Hepatocyte (in vitro differentiated cells): ENCODE measurements at places on chromosomes 12 and 14. TPM values are rescaled to one million over a fixed set of nuclear protein-coding genes. Genes with fewer than 3 reads are reported as not detected.

- no peak overlapping the region for H3K4me3 ChIP-seq
- H3K4me1 ChIP-seq: no peaks in the 10 kb centered on the region
- no peak for DNase-seq
- H3K36me3 ChIP-seq: no peaks in the 10 kb centered on the region
Measured at GRCh38 chr14:97625477-97625876, 828.3 kb downstream of the VRK1 start.

GRCh38 chr14:96926001-96926400 is 128.8 kb downstream of the VRK1 start:
- H3K4me1 ChIP-seq: no peaks in the 10 kb centered on the region
- DNase-seq: no peak
- no peaks in the 10 kb centered on the region for H3K27me3 ChIP-seq

DNA sequence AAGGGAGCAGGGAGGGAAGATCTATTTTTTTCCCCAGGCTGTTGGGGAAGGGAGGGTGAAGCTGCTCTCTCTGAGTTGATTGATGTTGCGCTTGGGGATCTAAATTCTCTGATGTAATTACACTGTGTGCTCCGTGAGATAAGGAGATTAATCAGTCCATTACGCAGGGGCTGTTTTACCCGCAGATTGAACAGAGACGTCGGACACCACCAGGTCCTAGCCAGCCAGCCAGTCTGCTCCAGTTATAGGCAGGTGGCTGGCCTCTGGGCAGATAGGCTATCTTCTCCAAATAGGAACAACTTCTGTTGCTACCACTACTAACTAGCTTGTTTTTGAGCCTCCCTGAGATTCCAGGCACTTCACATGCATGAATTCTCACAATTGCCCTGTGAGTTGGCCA is 91.1 kb downstream of the SRRM4 start:
- no peak overlapping the region for H3K27ac ChIP-seq
- no peaks in the 10 kb centered on the region for H3K4me1 ChIP-seq
- H3K36me3 ChIP-seq: no peaks in the 10 kb centered on the region
- H3K4me3 ChIP-seq: no peak overlapping the region

- peaks cover 9% of the 10 kb centered on the region for H3K4me1 ChIP-seq
- H3K27me3 ChIP-seq: no peaks in the 10 kb centered on the region
- no peak for DNase-seq
- no peak overlapping the region for H3K27ac ChIP-seq
Measured at GRCh38 chr14:63918411-63918810, 65.6 kb downstream of the SYNE2 start.

DNA sequence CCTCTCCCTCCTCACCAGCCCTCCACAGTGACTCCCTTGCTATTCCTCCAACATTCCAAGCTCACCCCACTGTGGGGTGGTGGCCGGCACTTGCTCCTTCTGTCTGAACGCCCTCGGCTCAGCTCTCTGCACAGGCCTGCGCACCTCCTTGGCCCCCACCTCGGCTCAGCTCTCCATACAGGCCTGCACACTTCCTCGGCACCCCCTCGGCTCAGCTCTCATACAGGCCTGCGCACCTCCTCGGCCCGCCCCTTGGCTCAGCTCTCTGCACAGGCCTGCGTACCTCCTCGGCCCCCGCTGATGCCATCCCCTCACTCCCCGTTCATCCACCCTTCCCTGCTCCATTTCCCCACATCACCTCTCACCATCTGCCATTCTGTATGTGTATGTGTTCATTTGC is 332.7 kb upstream of the FKBP4 start:
- DNase-seq: no peak
- no peaks in the 10 kb centered on the region for H3K36me3 ChIP-seq
- no peak overlapping the region for H3K4me3 ChIP-seq
- H3K27ac ChIP-seq: no peak overlapping the region
- no peaks in the 10 kb centered on the region for H3K27me3 ChIP-seq

DNA sequence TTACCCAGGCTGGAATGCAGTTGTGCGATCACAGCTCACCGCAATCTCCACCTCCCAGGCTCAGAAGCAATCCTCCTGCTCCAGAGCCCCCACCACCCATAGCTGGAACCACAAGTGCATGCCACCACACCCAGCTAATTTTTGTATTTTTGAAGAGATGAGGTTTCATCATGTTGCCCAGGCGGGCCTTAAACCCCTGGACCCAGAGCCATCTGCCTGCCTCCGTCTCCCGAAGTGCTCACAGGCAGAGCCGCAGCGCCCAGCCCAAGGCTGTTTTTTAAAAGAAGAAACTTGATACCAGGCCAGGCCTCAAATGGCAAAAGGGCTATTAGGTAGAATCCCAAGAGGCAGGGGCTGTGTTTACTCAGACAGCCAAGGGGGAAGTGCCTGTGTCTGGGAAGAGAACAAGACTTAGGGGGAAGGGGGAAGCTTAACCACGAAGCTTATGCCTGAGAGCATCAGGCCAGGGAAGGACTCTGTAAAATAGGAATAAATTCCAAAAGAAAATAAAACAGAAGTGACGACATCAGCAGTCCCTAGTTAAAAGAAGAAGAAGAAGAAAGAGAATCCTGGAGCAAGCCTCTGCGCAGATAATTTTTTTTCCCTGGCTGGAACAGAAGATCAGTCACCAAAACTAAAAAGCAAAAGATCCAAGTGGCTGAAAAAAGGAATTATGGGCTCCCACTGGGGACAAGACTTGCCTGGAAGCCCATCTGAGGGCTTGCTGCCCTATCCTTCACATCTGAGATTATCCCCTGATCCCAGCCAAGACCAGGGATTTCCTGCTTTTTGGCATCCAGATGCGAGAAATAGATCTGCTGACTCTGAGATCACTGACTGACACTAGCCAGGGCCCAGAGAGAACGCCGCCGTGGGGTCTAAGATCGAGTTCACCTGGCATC is 170.5 kb downstream of the NDUFA12 start:
- DNase-seq: peak; percentile 49
- no peaks in the 10 kb centered on the region for H3K36me3 ChIP-seq
- peak overlapping the region; percentile 55 for H3K27ac ChIP-seq
- no peaks in the 10 kb centered on the region for H3K27me3 ChIP-seq
- H3K4me3 ChIP-seq: no peak overlapping the region

- no peaks in the 10 kb centered on the region for H3K36me3 ChIP-seq
- no peaks in the 10 kb centered on the region for H3K27me3 ChIP-seq
- no peak overlapping the region for H3K4me3 ChIP-seq
- no peaks in the 10 kb centered on the region for H3K4me1 ChIP-seq
- DNase-seq: peak; percentile 37
Measured at GRCh38 chr12:64696080-64696741, 63.0 kb downstream of the GNS start.

DNA sequence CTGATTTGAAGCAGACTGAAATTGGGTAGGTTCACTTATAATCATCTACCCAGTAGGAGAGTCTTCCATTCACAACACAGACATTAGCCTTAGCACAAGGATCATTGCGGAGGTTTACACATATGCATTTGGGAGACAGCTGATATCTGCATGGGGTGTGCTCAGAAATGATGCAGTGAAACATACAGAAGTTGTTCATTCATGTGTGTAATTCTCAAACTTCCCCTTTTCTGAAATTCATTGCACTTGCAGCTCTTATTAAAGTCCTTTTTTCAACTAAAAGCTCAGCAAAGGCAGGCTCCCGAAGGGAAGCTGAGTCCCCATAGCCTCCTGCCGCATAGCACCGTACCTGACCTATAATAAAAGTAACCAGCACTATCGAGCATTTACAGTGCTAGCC is 218.3 kb upstream of the CRY1 start:
- peaks cover 51% of the 10 kb centered on the region for H3K27me3 ChIP-seq
- H3K4me3 ChIP-seq: no peak overlapping the region
- H3K36me3 ChIP-seq: no peaks in the 10 kb centered on the region
- DNase-seq: no peak

DNA sequence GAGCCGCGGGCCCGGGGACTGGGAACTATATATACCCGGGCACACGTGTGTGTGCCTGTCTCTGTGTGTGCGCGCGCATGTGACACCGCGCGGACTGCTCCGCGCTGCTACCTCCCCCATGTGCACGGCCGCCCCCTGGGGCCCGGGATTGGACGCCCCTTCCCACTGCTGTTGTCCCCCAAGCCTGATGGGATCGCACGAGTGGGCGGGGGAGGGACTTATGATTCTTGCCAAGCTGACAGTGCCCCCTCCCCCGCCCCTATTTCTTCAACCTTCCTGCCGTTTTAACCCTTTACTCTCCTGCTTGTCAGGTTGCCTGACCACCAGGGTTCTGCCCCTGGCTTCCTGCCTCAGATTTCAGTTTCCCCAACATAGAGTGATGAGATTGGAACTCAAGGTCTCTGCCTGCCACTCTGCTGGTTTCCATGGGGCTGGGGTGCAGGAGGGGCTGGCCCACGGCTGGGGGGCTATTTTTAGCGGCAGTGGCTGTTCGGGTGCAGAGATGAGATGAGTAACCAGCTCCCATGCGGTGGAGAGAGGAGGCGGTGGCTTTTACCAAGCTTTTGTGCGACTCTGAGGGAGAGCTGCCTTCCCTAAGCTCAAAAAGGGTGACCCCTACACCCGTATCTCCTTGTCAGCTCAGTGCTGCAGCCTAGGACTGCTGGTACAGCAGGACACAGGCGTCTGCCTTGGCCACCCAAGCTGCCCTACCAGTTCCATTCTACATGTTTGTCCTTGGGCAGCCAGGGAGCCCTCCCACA is at the start of gene DDN:
DDN (minus strand) TSS at position 5 of the 761 bp plus-strand sequence. CDS start 88 bp downstream, outside the sequence.
- H3K27ac ChIP-seq: no peak within 1 kb of the TSS
- H3K36me3 ChIP-seq: no peaks in the 10 kb centered on the region
- H3K27me3 ChIP-seq: peaks cover 43% of the 10 kb centered on the region
- peak; percentile 65 for DNase-seq

GRCh38 chr14:103121846-103122584 is 1.2 kb upstream of the TNFAIP2 start:
- H3K36me3 ChIP-seq: no peaks in the 10 kb centered on the region
- H3K4me1 ChIP-seq: peaks cover 30% of the 10 kb centered on the region
- H3K27ac ChIP-seq: peak overlapping the region; percentile 75
- no peaks in the 10 kb centered on the region for H3K27me3 ChIP-seq

DNA sequence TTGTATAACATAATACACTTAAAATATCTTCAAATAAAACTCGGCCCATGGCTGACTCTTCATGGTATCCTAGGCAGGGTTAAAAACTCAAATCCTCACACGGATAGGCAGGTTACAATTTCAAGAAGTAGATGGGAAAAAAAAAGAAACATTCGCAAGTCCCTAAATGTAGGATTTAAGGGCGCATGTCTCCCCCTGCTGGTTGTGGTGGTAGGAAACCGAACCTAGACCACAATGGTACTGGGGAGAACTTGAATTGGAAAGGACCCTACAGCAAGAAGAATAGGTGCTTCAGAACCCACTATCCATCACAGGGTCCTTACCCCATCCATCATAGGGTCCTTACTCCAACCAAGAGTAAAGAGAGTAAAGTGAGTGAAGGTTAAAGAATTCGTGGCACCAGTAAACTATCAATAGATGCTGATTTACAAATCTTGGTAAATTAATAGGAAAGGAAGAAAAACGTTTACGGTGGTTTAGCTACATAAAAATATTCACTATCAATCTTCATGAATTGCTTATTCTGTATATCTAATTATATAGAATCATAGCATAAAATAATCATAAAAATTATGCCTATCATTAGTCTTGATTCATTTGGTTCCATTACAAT is 3.3 kb upstream of the CIPC start:
- H3K36me3 ChIP-seq: no peaks in the 10 kb centered on the region
- no peak overlapping the region for H3K27ac ChIP-seq
- peak; percentile 89 for DNase-seq
- no peaks in the 10 kb centered on the region for H3K27me3 ChIP-seq

- DNase-seq: no peak
- no peaks in the 10 kb centered on the region for H3K27me3 ChIP-seq
- H3K4me3 ChIP-seq: no peak overlapping the region
- no peaks in the 10 kb centered on the region for H3K36me3 ChIP-seq
- peaks cover 6% of the 10 kb centered on the region for H3K4me1 ChIP-seq
Measured at GRCh38 chr12:14910090-14910915, 24.6 kb upstream of the MGP start.

DNA sequence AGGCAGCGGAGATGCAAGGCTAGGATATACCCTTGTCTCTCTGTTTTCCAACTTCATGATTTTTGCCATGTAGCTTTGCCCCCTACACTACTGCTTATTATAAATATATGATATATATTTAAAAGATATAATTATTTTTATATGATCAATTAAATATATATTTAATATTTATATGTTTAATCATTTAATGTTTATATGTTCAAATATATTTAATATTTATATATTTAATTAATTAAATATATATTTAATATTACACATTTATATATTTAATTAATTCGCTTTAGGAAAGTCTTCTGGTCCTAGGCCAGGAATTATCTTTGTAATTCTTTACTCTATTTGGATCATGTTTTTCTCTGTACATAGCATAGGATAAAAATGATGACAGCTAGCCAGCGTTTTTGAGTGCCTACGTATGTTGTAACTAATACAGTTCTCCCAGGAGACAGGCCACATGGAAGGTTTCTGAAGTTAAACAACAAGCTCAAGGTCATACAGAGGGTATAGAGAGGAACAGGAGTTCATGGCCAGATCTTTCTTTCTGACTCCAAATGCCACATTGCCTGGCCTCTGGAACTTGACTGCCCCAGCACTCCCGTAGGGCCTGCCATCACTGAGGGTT is 192.5 kb downstream of the KCNA5 start:
- no peaks in the 10 kb centered on the region for H3K4me1 ChIP-seq
- H3K36me3 ChIP-seq: no peaks in the 10 kb centered on the region
- H3K4me3 ChIP-seq: no peak overlapping the region
- no peak overlapping the region for H3K27ac ChIP-seq

- DNase-seq: peak; percentile 50
- H3K4me3 ChIP-seq: no peak overlapping the region
- no peak overlapping the region for H3K27ac ChIP-seq
- H3K27me3 ChIP-seq: no peaks in the 10 kb centered on the region
Measured at GRCh38 chr12:117486840-117487659, 125.6 kb upstream of the NOS1 start.

GRCh38 chr14:56358851-56359614 is 220.6 kb upstream of the TMEM260 start:
- H3K27ac ChIP-seq: no peak overlapping the region
- no peak overlapping the region for H3K4me3 ChIP-seq
- DNase-seq: peak; percentile 20
- no peaks in the 10 kb centered on the region for H3K36me3 ChIP-seq

- no peaks in the 10 kb centered on the region for H3K36me3 ChIP-seq
- no peak overlapping the region for H3K4me3 ChIP-seq
- peaks cover 4% of the 10 kb centered on the region for H3K4me1 ChIP-seq
Measured at GRCh38 chr12:78403681-78404080, 460.9 kb upstream of the SYT1 start.

GRCh38 chr12:29608581-29608980 is 111.1 kb upstream of the OVCH1 start:
- no peak for DNase-seq
- H3K27ac ChIP-seq: no peak overlapping the region

KCNH3 gene
- polyA plus RNA-seq: 0.43 and 1.1 TPM in 2 replicates

CD69 gene
- polyA plus RNA-seq: 0.57 TPM in 1 of 2 replicates, not detected in the other

CCND2 gene
- polyA plus RNA-seq: 131 and 157 TPM in 2 replicates

TEX22 gene
- 0.76 and 1.2 TPM in 2 replicates for polyA plus RNA-seq

KRT72 gene
- polyA plus RNA-seq: not detected in 2 replicates

TAS2R20 gene
- polyA plus RNA-seq: 0.36 and 0.41 TPM in 2 replicates

SIX4 gene
- 1.1 and 1.7 TPM in 2 replicates for polyA plus RNA-seq

PDZRN4 gene
- polyA plus RNA-seq: 1.9 and 2.2 TPM in 2 replicates

WNT1 gene
- not detected in 2 replicates for polyA plus RNA-seq

POTEM gene
- not detected in 2 replicates for polyA plus RNA-seq

IAPP gene
- polyA plus RNA-seq: not detected in 2 replicates
